ENCODE measurements at places on chromosomes 11 and 22.

- no peak for DNase-seq
Measured at GRCh38 chr11:113256431-113257202, 57.8 kb upstream of the TTC12 start.

DNA sequence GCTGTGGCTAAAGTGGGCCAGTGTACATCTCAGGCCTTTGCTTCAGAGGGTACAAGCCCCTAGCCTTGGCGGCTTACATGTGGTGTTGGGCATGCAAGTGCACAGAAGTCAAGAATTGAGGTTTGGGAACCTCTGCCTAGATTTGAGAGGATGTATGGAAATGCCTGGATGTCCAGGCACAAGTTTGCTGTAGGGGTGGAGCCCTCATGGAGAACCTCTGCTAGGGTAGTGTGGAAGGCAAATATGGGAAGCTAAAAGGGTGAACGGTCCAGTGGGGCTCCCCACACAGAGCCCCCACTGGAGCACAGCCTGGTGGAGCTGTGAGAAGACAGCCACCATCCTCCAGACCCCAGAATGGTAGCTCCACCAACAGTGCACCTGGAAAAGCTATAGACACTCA, 28.5 kb upstream of the PGR start:
- no peak for DNase-seq

DNA sequence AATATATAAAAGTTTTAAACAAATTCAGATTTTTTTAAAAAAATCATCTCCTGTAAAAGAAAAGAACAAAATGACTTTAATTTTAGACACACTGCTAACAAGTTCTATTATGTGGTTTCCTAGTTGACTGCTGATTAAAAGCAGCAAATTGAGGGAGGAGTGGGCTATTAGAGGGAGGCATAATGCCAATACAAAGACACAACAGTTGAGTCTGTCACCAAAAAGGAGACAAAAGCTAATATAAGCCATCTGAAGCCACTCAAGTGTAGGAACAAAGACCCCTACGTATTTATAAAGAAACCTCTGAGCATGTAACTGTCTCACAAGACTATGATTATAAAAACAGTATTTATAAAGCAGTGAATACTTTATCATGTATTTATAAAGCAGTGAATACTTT, 28.6 kb downstream of the TMEM123 start:
- peak; percentile 69 for DNase-seq

DNA sequence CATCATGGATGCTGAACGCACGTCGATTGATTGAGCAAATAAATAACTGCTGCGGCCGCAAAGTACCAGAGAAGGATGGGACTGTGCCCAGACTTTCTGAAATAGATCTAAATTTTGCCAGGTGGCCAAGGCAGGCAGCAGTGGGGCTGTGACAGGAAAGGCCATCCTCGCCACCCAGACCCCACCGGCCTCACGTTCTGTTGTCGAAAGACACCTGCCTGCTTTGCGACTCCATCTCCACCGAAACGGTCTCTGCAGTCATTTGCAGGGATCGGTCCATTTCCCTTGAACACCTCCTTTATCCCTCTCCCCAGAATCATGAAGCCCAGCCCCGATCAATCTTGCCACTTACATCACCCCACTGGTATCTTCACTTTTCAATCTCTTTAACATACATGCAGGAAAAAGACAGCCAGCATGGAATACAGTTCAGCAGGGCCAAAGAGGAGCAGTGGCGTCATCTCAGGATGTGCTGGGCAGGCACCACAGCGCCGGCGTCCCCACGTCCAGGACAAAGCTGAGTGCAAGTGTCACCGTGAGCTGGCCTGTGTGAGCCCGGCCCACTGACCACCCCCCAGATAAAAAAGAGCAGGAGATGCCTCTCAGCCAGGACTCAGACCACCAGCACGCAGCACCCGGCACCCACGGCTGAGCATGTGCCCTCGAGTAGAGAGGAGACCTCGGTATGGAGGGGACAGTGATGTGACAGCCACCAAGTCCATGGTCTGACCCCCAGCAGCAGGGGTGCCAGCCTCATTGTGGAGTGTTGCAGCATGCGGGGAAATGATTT, 610.3 kb downstream of the TBC1D22A start:
- DNase-seq = no peak

- DNase-seq = no peak
Measured at GRCh38 chr22:41003066-41003465, 51.9 kb downstream of the RBX1 start.

DNA sequence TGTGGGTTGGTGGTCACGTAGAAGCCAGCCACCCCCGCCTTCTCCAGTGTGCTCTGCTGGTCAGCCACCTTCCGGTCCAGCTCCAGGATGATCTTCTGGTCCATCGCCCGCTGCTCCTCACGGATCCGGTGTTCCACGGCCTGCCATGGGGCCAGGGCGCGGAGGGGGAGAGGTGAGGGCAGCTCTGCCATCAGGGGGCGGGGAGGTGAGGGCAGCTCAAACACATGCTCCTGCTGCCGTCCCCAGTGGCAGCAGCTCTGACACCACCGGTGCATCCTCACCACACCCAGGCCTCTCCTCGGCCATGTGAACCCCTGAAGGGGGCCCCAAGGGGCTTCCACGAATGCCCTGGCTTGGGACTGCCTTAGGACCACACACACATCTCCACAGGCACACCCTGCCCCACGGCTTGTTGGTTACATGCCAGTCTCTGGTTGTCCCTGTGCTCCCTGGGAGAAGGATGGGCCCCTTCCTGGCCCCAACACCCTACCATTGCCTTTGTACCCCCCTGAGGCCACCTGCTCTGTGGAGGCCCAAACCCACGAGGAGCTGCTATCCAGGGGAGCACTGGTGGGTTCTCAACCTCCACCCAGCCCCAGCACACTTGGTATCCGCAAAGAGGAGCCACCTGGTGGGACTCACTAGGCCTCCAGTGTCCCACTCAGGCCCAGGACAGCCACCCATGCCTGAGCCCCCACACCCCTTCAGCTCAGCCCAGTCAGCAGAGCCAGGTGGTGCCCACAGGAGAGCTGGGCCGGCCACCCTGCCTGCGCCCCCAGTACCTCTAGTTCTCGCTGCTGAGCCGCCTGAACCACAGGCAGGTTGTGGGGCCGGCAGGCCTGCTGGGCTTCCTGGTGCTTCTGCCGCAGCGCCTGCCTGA, 4.3 kb downstream of the DGCR6L start:
- no peak for DNase-seq

DNA sequence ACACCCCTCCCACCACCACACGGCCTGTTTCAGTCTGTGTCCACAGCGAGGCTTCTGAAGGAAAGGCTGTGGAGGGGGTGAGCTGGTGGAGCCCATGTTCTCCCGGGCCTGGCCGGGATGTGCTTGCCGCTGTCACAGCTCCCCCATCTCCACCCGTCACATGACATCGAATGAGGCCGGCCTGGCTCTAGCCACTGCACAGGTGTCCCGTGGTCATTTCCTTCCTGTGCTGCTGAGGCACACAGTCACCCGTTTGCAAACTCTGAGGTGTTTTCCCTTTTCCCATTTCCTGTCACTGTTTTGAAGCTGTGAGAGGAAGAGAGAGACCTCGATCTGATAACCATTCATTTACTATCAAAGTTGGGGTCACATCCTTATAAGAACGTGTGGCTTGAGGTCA, 55.7 kb upstream of the CLDN5 start:
- no peak for DNase-seq

DNA sequence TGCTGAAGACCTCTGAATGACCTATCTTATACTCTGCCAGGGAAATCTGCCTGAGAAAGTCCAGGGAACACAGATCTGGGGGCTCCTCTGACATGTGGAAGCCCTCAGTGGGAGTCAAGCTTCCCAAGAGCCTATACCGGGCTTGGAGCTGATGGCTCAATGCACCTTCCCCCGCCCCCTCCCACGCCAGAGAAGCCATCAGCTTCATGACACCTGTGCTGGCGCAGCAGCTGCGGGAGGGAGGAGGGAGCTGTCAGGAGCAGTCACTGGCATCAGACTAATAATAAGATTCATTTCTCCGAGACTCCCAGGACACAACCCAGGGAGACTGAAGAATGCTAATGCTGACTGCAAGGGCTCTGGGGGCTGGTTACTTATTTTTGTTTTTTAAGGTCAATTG, 47.8 kb downstream of the SPATA19 start:
- no peak for DNase-seq

DNA sequence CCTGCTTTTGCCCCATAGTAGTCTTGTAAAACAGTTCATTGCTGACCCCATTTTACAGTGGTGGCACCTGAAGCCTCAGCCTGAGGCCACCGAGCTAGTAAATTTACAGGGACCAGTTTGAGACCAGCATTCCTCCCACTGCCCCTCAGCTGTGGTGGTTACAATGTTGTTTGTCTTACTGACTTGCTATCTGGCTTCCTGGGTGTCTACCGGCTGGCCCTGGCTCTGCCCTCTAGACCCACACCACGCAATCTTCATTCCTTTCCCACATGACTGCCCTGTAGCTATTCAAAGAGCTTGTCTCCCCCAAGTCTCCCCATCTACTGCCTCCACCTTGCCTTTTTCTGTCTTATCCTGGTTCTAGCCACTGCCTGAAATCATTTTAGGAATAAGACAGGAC, 20.8 kb downstream of the PIK3IP1 start:
- DNase-seq = no peak

DNA sequence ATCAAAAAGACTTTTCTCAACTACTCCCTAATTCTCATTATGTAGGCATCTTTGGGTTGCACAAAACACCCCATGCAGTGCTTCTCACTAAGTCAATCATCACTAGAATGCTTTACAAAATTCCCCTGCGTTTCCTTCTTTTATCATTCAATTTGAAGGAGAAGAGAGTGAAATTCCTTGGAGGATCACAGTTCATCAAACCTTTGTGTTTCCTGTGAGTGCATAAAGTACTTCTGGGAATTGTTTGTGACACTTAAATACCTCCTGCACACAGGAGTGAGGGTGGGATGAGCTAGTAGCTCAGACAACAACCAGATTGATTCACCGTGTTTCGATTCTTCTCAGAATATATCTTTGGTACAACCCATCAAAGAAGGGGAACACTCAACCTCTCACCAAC, 3.7 kb upstream of the OR5AR1 start:
- no peak for DNase-seq

DNA sequence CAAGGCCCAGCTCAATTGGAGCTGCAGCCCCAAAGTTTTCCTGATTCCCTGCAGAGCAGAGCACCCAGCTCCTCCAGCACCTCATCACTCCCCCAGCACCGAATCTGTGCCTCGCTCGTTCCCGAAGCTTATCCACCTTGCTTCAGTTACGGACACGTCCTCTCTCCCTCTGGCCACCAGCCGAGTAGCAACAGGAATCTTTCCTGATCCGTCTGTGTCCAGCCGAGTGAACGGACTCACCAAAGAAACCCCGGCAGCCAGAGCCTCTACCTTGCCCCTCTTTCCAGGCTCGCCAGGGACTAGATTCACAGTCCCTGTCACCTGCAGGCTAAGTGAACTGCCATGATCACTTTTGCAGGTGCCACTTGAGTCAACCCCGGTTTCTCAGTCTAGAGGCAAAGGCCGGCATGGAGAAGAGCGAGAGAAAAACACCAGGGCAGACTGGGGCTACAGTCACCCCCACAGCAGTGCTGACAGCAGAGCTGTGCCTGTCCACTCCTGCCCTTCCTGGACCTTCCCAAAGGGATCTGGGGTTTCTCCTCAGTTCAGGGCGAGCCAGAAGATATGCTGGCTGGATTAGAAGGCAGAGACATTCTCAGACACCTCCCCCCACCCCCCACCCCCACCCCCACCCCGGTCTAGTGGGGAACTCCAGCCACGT, 32.3 kb downstream of the BID start:
- no peak for DNase-seq

GRCh38 chr11:126415669-126416420, 60.4 kb downstream of the ST3GAL4 start:
- no peak for DNase-seq

DNA sequence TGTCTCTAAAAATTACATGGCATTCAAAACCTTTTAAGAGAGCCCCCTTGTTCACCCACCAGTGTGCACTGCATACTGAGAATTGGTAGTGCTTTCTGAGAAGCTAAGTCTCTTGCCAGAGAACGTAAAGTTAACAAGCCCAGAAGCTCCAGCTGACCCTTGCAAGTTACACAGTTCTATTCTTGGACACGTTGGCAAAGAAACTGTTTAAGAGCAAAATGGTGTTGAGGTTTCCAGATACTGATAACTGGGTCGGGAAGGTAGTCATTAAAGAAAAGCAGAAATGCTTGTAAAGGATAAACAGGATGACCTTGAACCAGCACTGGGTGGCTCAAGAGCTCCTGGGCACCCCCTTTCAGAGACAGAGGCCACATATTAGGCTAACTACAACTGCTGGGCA, 284.8 kb downstream of the CADM1 start:
- no peak for DNase-seq

DNA sequence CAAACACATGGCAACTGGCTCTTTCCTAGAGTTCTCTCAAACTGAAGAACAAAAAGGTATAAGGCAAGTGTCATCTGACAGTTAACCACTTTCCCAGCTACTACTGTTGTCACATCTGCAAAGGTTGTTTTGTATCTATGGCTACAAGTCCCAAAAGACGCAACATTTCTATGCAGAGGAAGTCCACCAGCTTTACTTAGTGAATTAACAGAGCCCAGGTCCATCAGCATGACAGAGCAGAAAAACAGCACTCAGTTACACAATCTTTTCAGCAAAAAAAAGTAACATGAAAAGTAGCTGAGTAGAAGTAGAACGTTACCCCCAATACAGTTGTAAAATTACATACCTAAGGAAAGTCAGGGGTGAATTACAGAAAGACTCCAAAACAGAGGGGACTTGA, 12.1 kb downstream of the CPSF7 start:
- no peak for DNase-seq

DNA sequence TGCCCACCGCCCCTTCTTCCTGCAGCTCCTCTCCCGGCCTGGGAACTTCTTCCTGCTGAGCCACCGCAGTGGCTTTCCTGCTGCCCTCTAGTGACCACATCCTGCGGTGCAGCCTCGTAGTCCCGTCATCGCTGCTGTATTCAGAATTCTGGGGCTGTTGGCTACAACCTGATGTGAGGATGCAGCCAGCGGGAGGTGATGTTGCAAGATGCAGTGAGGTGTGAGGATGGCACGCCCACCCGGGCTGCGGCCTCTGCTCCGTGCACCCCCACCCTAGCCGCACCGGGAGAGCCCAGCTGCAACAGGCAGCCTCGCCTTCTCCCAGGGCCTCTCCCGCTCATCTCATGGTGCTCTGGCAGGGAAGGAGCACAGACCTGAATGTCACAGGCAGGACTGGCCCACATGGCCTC, 10.1 kb downstream of the CHST1 start:
- DNase-seq = no peak

- no peak for DNase-seq
Measured at GRCh38 chr11:24708616-24709015, 211.8 kb downstream of the LUZP2 start.

GRCh38 chr11:126124231-126124661, 61.6 kb upstream of the CDON start:
- no peak for DNase-seq
